ENCODE measurements at places on chromosomes 5 and 9. TPM values are rescaled to one million over a fixed set of nuclear protein-coding genes. Genes with fewer than 3 reads are reported as not detected.

- no peaks in the 10 kb centered on the region for H3K27me3 ChIP-seq
- no peaks in the 10 kb centered on the region for H3K36me3 ChIP-seq
- H3K4me1 ChIP-seq, result peaks cover 14% of the 10 kb centered on the region
- H3K4me3 ChIP-seq, result peak overlapping the region; percentile 68
- H3K27ac ChIP-seq, result no peak overlapping the region
These were observed 1.1 kb downstream of the ELOVL7 start for GRCh38 chr5:60842871-60843385.

Gene OMD
- total RNA-seq, result not detected

GRCh38 chr9:132472599-132472998 lies 62.6 kb downstream of the CFAP77 start:
- H3K27ac ChIP-seq, result no peak overlapping the region
- no peaks in the 10 kb centered on the region for H3K36me3 ChIP-seq
- no peak overlapping the region for H3K4me3 ChIP-seq
- no peak for DNase-seq
- H3K27me3 ChIP-seq, result peaks cover 40% of the 10 kb centered on the region
- H3K4me1 ChIP-seq, result no peaks in the 10 kb centered on the region

DNA sequence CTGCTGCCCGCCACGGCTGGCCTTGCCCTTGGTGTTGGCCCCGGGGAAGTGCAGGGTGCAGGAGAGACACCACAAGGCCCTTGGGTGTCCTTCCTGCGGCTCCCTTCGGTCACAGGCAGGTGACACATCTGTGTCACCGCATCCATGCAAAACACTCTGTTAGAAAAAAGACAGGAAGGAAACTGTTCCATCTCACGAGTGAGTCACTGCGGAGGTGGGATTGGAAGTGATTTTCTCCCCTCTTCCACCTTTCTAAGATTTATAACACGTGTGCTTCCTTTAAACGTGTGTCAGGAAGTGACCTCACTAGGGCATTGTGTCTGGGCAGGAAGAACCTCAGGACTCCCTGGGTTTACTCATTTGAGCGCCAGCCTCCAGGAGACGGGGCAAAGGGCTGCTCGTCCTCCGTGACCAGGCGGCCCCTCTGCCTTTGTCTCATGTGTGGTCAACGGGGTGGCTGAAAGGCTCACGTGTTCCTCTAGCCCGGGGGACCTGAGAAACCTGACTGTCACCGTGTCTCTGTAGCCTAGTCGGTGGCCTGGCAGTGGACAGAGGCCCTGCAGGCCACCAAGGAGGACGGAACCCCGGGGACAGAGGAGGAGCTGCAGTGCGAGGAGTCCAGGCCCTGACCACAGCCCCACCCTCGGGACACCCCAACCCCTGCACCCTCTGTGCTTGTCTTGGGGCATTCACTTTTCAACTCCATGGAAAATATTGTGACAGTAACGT lies 4.9 kb upstream of the LCN1 start:
- no peak for DNase-seq
- H3K4me1 ChIP-seq, result peaks cover 22% of the 10 kb centered on the region
- no peaks in the 10 kb centered on the region for H3K36me3 ChIP-seq
- H3K4me3 ChIP-seq, result no peak overlapping the region
